ENCODE measurements at places on chromosomes 5 and 9.

DNA sequence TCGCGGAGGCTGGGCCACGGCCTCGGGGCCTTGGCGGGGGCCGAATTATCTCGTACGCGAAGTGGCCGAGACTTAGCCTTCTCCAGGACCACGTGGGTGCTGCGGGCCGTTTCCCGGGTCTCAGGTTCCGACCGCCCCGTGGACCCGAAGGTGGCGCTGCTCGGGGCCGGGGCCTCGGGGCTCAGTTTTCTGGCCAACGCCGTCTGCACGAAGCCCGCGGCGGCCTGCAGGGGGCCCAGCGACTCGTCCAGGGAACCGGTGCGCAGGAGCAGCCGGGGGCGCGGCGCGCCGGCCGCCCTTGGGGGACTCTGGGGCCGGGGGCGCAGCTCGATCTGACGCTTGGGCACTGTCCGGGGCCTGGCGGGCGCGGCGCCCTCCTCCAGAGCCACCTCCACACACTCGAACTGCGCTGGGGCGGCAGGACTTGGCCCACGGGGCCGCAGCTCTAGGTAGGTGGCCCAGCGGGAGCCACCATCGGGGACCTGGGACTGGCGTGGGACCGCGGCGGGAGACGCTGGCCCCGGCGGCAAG lies 716 bp downstream of the PROB1 start:
- no peak for DNase-seq

DNA sequence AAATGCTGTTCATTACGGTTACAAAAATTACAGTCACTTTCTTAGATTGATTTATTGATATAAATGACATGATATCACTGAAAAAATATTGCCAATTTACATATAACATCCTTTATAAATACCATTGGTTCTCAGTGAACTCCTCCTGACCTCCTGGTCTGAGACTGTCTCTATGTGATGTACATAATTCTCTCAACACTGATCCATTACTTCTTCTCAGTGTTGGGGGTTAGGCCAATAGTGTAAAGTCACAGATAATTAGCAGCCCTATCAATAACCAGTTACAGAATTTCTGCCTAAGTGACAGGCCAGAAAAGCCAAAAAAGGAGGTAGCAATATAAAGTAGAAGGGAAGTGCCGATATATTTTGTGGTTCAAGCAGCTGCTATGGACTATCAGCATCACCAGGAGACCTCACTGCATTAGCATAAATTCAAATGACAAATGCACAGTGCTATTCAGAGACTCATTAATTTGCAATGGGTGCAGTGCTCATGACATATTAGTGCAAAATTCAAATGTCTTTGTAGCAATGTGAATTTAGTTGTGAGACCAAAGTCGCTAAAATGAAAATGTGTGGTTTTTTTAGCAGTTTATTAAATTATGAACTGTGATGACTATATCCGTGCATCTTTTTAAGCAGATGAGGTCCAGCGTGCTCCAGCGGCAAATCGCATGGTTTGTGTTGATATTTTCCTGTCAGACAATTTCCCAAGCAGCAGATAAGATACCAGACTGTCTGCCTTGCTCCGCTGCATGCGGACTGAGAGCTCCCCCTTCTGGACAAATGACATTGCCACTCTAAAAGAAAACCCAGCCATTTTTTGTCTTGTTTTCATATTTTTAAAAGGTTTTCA lies 144.6 kb downstream of the CETN3 start:
- peak; percentile 36 for DNase-seq

- DNase-seq, result no peak
Observed at GRCh38 chr9:6780690-6781089, 22.9 kb downstream of the KDM4C start.

GRCh38 chr5:43973318-43973717 lies 370.3 kb downstream of the NNT start:
- DNase-seq, result no peak

GRCh38 chr9:135813671-135814290 lies 93.6 kb downstream of the CAMSAP1 start:
- no peak for DNase-seq

- no peak for DNase-seq
Observed at GRCh38 chr5:156838961-156839360, 11.1 kb upstream of the PPP1R2B start.

DNA sequence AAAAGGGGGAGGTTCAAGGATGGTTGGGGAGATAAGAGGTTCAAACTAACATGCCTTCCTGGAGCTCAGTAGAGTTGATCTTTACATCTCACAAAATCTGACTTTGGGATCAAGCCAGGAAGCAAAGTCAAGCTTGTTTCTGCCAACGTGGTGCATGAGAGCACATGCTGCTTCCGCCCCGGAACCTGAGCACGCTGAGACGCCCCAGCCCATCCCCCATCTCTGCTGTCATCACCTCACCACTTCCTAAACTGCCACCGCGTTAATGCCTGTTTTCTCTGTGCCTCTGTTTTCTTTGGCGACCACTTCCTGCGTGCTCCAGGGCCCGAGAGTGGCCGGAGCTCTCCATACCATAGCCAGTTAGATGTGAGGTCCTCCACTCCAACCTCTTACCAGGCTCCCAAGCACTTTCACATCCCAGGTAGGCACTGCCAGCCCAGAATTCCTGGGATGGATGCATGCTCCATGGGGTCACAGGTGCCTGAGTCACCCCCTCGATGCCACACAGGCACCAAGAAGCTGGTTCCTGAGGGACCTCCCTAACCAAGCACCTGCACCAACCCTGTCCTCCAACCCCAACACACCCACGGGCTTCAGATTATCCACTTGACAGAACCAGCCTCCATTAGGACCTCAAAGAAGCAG lies 31.2 kb upstream of the AFAP1L1 start:
- DNase-seq, result no peak

GRCh38 chr5:67234671-67235176 lies 38.1 kb upstream of the CD180 start:
- DNase-seq, result no peak

GRCh38 chr5:17224858-17225511 lies 7.6 kb downstream of the BASP1 start:
- DNase-seq, result no peak

GRCh38 chr5:58466939-58467338 lies 7.1 kb upstream of the PLK2 start:
- no peak for DNase-seq

DNA sequence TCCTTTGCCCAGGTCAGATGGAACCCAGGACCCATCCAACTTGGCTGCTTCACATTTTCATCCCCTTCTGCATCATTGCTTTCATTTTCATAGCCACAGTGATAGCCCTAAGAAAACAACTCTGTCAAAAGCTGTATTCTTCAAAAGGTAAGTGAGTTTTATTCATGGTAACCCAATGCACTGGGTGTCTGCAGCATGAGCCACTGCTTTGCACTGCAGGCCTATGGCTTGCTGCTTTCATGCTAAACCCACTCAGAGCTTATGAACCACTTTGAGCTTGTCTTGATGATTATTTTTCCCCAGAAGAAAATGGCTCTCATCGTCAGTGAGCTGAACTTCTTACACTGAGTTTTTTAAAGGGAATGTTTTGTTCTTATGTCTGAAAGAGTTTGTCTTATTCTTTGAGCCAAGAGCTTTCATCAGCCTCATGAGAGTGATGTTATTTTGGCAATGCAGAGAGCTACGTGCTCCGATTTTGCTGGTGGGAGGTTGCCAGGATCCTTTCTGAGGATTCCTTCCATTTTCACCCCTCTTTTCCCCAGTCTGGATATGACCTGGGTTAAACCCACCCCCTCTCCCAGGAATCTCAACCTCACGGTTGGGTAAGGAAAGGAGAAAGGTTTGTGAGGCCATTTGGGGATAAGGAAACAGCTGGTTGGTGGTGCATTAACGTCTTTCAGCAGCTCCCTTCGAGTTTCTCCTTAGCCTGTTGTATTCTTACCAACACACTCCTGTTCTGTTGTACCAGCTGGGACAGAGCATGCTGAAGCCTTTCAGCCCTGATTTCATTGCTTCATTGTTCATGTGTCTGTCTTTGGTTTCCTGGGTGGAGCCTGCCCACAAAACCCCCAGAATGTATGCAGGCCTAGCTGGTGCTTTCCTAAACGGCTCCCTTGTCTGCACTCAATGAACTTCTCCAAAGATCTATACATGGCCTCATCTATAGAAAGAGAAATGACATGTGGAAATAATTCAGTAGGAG lies 47.6 kb downstream of the PDCD1LG2 start:
- no peak for DNase-seq

All from NCI-H187 treated with DMSO at 0.1 percent for 48 hours (cell line).